BJ (cell line): ENCODE measurements at places on chromosomes 6 and 20. TPM values are rescaled to one million over a fixed set of nuclear protein-coding genes. Genes with fewer than 3 reads are reported as not detected.

DNA sequence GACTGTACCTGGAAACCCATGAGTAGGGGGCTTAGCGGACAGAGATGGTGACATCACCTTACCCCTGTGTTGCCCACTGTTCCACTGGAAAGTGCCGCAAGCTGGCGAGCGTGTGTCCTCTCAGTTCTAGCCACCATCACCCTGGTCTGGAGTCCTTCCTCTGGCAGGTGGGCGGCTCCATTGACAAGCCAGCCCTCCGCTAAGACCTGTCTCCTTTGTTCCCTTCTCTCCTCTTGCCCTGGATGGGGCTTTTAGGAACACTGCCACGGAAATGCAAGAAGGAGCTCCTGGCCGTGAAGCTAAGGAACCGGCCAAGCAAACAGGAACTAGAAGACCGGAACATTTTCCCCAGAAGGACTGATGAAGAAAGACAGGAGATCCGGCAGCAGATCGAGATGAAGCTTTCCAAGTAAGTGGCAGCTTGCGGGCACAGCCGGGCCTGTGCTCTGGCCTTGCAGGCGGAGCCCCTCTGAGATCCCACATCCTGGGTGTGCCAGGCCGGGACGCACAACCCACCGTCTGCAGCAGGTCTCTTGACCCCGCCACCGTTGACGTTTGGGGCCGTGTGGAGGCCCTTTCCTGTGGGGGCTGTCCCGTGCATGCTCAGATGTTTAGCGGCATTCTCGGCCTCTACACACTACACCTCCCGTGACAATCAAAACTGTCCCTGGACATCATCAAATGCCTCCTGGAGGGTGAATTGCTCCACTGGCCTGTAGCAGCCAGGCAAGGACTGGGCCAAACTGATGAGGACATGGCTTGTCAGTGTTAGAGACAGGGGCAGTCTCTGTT lies 127.5 kb downstream of the SYCP2 start:
- no peak for DNase-seq

Gene RGS17
- polyA plus RNA-seq = 0.09 and 0.12 TPM in 2 replicates

GRCh38 chr20:50112512-50113419 lies at the start of gene UBE2V1:
Gene UBE2V1 (minus strand): TSS chr20:50113150. CDS start chr20:50113128, 22 bp downstream.
- peak; percentile 41 for DNase-seq

DNA sequence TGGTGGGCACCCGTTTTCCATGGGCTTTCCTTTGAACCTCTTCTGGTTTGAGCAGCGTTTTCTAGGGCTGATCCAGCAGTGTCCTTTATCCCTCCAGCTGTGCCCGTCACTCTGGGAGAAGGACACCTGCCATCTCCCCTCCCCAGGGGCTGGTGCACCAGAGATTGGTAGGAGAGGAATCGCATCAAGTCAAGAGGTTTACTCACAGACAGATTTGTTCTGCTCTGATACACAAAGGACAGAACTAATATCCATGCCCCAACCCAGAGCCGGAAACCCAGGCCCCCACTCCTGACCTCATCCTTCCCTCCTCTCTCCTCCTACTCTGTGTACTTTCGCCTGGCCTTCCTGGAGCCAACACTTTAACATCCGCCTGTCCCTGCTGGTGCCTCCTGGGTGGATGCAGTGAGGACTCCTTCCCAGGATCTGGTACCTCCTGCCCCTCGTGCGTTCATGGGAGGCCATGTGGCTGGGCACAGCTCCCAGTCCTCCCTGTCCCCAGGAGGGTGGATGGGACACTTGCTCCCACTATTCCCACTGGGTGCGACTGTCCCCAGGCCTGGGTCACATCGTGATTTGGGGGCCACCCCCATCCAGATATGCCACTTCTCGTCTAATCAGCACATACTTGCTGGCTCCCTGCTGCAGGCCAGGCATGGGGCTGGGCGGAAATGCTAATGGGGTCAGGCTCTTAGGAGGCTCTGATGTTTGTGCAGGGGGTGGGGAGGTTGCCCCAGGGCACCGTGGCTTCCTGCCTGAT lies 286.3 kb downstream of the CDH4 start:
- no peak for DNase-seq

Gene SLC25A27
- 1.6 and 3.9 TPM in 2 replicates for polyA plus RNA-seq

- no peak for DNase-seq
Observed at GRCh38 chr20:12924126-12924525, 84.6 kb upstream of the SPTLC3 start.

DNA sequence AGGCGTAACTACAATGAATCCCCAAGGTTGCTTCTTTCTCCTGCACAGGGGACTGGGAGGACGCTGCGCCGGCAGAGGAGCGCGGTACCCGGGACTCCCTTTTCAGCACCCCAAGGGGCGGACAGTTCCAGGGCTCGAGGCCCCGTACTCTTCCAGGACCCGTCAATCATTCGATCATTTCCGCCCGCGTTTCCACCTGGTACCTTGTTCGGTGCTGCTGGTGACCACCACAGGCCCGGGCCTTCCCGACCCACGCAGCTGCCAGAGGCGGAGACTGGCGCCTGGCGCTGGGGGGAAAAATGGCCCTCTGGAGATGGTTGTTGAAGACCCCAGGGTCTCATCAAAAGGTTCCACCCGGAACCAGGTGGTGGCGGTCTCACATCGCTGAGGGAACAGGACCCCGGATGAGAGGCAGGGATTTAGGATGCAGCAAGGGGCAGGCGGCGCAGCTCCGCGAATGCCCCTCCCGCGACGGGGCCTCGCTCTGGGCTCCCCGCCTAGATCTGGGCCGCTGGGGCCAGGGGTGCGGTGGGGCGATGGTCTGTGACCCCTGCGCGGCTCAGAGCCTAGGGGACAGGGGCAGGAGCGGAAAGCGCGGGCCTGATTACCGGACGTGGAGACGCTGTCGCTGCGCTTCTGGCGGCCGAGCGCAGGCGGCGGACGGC lies 744 bp downstream of the VSX1 start:
- DNase-seq = no peak

DNA sequence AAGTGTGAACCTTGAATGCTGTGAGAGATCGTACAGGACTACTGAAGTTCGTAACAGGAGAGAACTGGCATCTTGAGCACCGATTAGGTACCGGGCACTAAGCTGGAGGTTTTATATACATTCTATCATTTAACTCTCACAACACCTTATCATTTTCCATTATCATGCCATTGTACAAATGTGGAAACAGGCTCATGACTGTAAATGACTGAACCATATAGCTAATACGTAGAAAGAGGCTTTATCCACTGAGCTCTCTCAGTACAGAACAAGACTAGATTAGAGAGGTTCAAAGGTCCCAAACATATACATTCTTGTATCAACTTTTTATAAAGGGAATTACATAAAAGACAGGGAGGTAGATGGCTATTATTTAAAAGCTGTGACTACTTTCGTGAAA lies 130.6 kb downstream of the CEP57L1 start:
- DNase-seq = no peak

- no peak for DNase-seq
Observed at GRCh38 chr6:70270287-70271005, 32.4 kb downstream of the COL9A1 start.

- DNase-seq = no peak
Observed at GRCh38 chr6:150238846-150239407, 96.1 kb downstream of the PPP1R14C start.

GRCh38 chr6:63389191-63389844 lies 69.5 kb upstream of the LGSN start:
- DNase-seq = no peak

- no peak for DNase-seq
Observed at GRCh38 chr6:110530671-110531070, 54.3 kb upstream of the SLC22A16 start.

- DNase-seq = no peak
Observed at GRCh38 chr20:25720285-25720684, 23.6 kb upstream of the ZNF337 start.

- no peak for DNase-seq
Observed at GRCh38 chr6:25700761-25701160, 48.7 kb downstream of the SCGN start.

DNA sequence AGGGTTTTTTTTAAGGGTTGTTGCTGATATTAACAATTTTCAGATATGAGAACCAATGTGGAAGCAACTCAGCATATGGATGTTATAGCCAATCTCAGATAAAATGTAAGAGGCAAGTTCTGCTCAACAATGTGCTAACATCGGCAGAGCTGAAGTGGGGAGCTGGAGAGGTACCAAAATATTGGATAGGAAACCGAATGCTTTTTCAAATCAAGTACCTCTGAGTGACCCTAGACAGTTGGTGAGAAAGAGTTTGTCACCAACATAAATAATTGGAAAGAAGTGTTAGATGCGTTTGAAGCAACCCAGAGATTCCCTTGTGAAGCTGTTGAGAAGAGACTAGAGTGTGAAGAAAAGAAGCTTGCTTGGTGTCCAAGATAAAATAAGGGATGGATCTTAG lies 140.7 kb downstream of the SOX4 start:
- DNase-seq = no peak

Gene HAO1
- not detected in 2 replicates for polyA plus RNA-seq

Gene EPPIN
- polyA plus RNA-seq = not detected in 2 replicates

Gene EPHA7
- polyA plus RNA-seq = 0.01 TPM in 1 of 2 replicates, not detected in the other

DNA sequence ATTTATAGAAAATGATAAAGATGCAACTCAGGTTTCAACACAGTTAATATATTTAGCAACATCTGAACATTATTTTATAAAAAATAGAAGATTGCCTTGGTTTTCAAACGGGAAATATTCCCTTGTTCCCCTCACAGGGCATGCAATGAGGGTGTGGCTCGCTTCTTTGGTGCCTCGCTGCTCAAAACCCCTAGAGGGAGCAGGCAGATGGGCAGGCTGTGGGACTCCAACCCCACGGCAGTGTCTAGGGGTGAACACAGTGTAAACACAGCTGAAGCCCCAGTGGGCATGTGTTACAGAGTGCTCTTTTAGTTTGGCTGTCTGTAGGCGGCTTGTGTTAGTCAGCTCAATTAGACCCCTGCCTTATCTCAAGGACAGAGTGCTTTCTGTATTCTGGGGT lies 560.8 kb upstream of the IMPG1 start:
- DNase-seq = no peak

DNA sequence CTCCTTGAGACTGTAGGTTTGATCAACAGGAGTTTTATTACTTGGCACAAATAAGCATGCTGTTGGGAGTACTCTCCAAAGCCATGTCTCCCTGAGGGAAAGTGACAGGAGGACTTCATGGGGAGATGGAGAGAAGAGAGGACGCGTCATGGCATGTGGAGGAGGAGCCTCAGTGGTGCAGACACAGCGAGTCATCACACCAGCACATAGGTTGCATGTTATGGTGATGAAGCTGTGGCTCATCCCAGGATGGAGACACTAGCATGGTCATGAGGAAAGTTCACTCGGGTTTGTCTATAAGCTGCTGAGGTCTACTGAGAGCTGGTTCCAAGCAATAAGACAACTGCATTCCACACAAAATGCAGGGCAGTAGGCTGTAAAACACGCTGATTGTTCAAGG lies 13.2 kb upstream of the SSTR4 start:
- DNase-seq = no peak

Gene FAXC
- polyA plus RNA-seq = 3.8 and 5.1 TPM in 2 replicates

Gene TP53TG5
- polyA plus RNA-seq = not detected in 2 replicates

DNA sequence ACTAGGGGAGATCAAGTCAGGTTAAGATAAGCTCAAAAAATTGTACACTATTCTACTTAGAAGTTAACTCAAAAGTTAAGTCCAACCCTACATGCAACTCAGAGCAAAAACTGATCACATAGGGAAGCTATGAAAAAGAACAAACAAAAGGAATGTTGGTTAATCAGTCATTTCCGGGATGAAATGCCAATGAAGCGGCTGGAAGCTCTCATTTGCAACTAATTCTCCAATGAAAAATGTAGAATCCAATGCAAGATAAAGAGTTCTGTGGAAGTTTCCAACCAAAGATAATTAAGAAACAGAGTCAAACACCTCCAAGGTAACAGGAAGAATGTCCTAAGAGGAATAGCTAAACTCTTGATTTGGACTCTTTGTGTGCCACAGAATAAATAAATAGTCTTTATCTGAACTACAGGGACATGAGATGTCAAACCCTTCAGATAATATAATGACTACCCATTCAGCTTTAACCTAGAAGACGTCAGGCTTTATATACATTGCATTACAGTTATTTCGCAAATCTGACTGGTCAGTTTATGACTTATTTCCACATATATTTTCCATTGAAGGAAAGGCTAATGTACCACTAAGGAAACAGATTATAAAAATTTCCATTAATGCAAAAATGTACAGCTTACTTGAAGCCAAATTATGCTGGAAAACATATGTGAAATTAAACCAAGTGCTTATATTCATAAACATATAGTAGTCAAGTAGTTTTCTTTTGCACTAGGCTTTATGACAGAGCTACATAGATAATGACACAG lies 48.0 kb upstream of the DST start:
- DNase-seq = no peak

DNA sequence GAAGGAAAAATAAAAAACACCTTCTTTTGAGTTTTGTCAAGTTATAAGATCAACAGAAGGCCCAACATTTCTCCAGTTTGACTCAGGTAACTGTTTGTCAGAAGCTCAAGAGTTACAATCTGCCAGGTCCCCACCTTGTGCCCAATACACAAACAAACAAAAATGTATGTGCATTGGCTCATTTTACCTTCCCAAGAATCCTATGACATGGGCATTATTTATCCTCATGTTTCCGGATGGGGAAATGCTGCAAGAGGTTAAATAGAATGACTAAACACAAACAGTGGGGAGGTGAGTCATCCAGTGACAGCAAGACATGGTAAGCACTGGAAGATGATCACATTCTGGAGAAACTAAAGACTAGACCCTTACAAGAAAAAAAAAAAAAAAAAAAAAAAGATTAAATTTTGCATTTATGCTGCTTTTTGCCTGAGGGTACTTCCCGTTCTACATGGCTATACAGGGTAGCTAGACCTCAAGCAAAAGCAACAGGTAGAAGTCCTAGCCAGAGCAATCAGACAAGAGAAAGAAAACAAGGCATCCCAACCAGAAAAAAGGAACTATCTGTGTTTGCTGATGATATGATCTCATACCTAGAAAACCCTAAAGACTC lies 23.6 kb upstream of the ANKRD60 start:
- DNase-seq = peak; percentile 57

Gene MMUT
- 10.2 and 18.7 TPM in 2 replicates for polyA plus RNA-seq

Gene APOBEC2
- not detected in 2 replicates for polyA plus RNA-seq

GRCh38 chr20:49415005-49415667 lies 67.3 kb downstream of the KCNB1 start:
- no peak for DNase-seq

Gene CST4
- polyA plus RNA-seq = not detected in 2 replicates

DNA sequence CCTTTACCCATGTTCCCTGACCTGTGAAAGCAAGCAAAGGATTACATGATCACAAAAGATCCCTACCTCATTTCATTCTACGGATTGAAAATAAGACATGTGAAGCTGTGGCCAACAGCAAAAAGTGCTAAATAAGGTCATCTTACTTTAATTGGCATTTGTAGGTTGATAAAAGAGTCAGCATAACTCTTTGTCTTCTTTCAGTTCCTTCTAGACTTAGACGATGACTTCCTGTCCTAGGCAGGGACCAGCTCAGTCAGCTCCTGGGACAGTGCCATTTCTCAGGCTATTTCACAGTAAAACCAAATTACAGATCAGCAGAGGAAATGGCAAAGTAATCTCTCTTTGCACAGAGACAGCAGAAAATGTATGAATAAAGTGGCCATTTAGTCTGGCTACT lies 480.7 kb downstream of the RFPL4B start:
- DNase-seq = no peak
